ENCODE measurements at places on chromosomes 6 and 20.

DNA sequence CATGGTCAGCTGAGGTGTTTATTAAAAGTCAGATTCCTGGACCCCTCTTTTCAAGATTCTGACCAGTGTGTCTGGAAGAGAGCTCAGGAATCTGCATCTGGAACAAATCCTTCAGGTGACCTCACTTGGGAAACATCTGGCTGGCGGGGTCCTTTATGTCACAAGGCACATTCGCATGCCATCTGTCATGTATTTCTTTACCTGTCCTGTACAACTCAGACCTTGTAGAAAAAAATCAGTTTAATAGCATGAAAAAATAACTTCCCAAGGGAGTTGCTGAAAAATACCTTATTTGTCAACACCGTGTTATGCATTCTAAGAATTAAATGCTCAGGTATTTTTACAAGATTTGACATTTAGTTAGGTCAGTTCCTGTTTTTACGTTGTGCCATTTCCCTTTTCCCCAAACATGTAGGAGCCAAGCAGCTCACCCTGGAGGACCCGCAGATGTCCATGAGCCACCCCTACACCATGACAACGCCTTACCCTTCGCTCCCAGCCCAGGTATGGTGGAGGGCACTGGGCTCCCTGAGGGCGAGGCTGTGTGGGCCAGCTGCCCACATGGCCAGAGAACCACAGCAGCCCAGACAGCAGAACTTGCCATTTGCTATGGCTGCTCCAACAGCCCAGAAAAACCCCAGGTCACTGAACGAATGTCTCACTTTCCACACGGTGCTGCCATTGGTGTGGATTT is 4.0 kb downstream of the IRF4 start:
- no peak for DNase-seq

DNA sequence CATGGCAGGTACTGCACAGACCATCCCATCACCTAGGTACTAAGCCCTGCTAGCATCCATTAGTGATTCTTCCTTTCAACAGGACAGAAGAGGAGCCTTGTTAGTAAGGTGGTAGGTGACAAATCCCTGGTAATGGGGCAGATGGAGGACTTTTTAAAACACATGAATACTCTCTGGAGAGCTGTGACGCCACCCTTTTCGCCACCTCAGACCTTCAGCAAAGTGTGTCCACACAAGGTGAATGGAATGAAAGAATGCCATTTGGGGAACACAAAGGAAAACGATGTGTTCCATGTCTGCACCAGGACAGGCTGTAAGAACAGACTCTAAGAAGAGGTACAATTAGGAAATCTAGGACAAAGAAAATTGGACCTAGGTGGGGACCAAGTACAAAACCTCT is 110.5 kb upstream of the CARMIL1 start:
- DNase-seq = no peak

DNA sequence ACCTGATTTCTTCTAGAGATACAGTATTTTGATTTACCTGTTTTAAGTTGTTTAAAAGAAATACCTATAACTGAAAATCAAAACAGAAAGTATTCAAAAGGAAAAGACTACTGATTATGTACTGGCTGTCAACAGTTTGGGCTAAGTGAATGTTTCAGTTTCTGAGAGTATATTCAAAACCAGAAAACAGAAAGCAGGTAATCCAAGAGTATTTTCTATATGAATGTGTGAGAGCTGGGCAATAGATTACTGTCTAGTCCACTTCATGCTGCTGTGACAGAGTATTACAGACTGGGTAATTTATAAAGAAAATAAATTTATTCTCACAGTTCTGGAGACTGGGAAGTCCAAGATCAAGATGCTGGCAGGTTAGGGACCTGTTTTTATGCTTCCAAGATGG is 261.0 kb downstream of the ARHGAP18 start:
- no peak for DNase-seq

DNA sequence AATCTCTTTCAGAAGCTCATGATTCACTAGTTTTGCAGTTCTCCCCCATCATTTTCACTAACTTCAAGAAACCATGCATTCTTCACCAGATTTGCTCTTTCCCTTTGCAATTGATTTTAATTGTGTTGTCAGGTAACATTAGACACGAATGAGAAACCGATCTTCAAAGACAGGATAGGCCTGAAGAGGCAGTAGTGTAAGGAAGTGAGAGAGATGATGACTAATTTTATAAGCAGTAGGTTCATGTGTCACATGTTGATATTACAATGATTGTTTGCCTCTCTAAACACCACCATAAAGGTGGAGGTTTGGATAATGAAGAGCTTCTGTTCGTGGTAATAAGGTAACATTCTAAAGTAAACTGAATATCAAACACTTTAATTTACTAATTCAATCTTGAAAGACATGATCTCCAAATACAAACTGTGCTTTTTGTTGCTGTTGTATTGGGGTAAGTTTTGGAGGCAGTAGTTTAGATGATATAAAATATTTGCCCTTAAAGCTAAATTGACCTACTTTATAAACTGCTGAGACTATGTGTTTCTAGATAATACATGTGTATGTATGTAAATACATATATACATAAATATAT is 207.2 kb downstream of the PHACTR1 start:
- no peak for DNase-seq

DNA sequence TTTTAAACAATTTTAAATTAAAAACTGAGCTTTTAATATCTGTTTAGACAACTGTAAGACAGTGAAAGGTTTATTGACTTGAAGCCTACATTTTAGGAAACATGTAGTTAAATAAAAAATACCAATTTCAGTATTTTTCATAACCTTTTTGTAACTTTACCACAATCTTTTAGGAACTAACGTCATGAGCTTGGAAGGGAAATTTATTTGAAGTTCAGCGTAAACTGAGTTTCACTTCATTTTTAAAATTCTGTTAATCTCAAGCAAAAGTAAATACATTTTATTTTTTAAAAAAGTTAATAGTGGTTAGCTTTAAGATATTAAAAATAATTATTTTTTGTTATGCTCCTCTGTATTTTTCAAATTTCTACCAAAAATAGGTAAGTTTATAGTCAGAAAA is 5.5 kb downstream of the CST7 start:
- no peak for DNase-seq

DNA sequence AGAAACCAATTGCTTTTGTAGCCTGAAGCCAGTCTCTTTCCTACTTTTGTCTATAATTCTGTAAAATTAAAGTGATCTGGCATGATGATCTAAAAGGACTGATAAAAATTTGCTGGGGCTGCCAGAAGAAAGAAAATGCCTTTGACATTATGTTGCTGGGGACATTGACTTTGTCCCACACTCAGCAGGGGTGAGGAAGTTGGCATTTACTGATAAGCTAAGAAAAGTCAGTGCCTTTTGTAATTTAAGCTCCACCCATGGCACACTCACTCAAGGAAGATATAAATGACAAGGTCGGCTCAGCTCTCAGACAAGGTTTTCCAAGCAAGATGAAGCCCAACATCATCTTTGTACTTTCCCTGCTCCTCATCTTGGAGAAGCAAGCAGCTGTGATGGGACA is at the start of gene SEMG1:
Gene SEMG1, plus strand, starts transcription at position 309 of the 400 bp plus-strand sequence. Its CDS starts 21 bp downstream, at position 330.
- DNase-seq = no peak

- no peak for DNase-seq
These were observed 73.0 kb downstream of the YTHDF1 start for GRCh38 chr20:63142933-63143332.

GRCh38 chr6:153790876-153791473 is 248.1 kb upstream of the OPRM1 start:
- peak; percentile 11 for DNase-seq

DNA sequence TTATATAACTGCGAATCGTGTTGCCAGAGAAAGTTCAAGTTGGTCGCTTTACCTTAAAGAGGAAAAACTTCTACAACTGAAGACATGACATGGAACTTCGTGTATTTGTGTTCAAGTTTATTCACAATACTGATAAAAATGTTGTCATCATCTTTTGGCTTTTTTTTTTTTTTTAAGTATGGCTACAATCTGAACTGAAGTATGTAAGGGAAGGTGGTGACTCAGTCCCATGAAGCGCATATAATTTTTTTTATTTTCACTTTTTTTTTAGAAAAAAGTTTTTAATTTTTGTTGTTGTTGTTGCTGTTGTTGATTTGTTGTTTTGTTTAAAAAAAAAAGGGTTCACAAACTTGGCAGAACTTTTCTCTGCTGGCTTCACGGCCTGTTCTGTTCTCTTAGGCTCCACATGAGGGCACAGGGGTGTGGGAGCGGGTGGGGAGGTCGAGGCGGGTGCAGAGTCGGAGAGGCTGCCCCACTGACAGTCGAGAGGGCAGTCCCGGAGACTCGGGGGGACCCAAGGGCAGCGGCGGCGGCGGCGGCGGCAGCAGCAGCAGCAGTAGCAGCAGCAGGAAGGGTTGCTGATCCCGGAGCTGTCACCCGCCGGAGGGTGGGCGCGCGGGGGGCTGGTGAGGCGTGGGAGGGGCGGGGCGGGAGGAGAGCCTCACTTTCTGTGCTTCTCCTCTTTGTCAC is 17.0 kb downstream of the TFAP2A start:
- DNase-seq = no peak

DNA sequence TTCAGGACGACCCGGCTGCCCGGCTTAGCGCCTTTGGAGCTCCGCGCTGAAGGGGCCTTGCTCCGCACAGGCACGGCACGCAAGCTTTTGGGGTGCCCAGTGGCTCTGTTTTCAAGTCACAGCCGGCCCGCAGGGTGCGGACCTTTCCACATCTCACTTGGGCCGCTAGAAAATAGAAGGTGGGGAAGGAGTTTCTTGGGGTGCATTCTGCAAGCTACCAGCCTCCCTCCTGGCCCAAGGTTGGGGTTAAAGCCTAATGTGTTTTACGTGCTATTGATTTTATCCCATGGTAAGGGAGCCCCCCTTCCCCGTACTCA is 561 bp downstream of the KAT14 start:
- DNase-seq = no peak

- DNase-seq = no peak
These were observed 81.5 kb downstream of the HAO1 start for GRCh38 chr20:7858734-7859250.

GRCh38 chr20:31781945-31782344 is 37.2 kb upstream of the MYLK2 start:
- no peak for DNase-seq

DNA sequence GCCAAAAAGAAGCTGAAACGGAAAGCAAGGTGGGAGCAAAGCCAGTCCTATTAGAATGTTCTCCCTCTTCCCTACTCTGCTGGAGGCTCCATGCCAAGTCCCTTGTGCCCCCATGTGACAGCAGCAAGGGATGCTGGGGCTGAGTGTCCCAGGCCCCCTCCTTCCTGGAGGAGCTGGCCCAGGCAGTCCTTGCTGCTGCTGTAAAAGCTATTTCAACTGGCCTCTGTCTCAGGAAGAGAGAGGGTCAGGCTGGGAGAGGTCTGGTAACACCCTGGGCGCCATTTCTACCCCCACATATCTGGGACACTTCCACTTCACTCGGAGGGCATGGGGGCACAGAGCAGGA is 25.0 kb downstream of the TTBK1 start:
- DNase-seq = peak; percentile 44

GRCh38 chr6:37663019-37663810 is 34.5 kb downstream of the MDGA1 start:
- DNase-seq = no peak

GRCh38 chr6:158765499-158766068 is 53.6 kb downstream of the EZR start:
- no peak for DNase-seq

DNA sequence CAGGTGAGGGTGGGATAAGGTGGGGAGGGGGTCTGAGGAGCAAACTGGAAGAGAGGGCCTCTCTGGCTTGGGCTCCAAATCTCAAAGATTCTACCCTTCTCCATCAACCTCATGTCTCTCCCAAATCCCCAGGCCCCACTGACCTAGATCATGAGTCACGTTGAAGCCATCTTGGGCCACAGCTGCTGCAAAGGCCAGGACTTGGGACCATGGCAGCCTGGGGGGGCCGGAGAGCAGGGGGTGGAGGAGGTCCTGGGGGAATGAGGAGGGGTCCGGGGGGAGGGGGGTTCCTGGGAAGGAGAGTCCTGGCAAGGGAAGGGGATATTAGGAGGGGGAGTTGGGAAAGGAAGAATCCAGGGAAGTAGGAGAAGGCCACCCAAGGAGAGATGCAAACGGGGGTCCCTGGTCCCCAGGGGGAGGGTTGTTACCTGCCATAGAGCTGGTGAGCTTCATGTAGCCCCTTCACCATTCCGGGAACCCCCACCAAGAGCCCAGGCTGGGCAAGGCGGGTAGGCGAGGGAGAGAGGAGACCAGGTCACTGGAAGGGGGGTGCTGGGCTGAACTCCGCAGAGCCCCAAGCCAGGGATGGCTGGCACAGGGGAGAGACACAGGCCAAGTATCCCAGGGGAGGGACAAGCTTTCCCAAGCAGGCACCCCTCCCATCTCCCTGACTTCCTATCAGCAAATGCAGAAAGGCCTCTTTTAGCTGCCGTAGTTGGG is 12.7 kb downstream of the GGT7 start:
- DNase-seq = no peak

DNA sequence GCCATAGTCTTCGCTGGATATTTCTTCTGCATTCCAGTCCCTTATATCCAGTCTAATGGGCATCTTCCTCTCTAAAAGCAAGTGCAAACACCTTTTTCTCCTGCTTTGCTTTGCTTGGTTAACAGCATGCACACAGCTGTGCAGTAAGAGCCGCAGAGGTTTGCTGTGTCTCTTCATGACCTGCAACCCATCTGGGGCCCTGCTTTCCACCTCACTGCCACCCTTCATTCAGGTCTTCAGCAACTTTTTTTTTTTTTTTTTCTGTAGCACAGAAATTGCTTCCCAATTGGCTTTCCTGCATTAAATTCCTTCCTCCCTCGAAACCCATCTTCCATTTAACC is 14.4 kb downstream of the NEDD9 start:
- DNase-seq = no peak

- peak; percentile 23 for DNase-seq
These were observed 1.3 kb downstream of the GUCA1B start for GRCh38 chr6:42193491-42193894.

Data from umbilical cord (tissue), 2 donors.